ENCODE measurements at places on chromosomes 5 and 9. TPM values are rescaled to one million over a fixed set of nuclear protein-coding genes. Genes with fewer than 3 reads are reported as not detected.

Gene FLT4
- total RNA-seq, result 1.7 TPM

DNA sequence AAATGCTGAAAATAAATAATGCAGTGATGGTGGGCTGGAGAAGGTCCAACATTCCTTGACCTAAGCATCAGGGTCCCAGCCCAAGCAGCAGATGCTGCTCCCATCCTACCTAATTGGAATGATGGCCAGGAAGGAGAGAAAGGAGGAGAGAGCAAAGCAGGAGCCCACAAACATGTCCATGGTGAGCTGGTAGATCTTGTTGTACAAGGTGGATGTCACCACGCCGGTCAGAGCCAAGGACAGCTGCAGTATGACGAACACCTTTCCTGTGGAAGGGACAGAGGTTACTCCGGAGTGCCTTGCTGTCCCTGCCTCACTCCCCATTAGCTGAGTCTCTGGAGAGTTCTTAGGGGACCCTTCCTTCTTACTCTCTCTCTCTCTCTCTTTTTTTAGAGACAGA lies 4.3 kb downstream of the SLC46A2 start:
- no peak overlapping the region for H3K27ac ChIP-seq
- H3K4me1 ChIP-seq, result no peaks in the 10 kb centered on the region
- H3K36me3 ChIP-seq, result no peaks in the 10 kb centered on the region
- peaks cover 13% of the 10 kb centered on the region for H3K27me3 ChIP-seq
- no peak overlapping the region for H3K4me3 ChIP-seq
- no peak for DNase-seq

Gene PAPPA
- total RNA-seq, result not detected

- no peak overlapping the region for H3K27ac ChIP-seq
- H3K4me1 ChIP-seq, result peaks cover 2% of the 10 kb centered on the region
- H3K4me3 ChIP-seq, result no peak overlapping the region
- no peak for DNase-seq
- H3K36me3 ChIP-seq, result no peaks in the 10 kb centered on the region
These were observed 118.4 kb upstream of the DAPK1 start for GRCh38 chr9:87379300-87379699.

Gene DBH
- total RNA-seq, result not detected

GRCh38 chr5:151295138-151295537 lies 8.4 kb downstream of the SLC36A3 start:
- peaks cover 15% of the 10 kb centered on the region for H3K4me1 ChIP-seq
- peaks cover 26% of the 10 kb centered on the region for H3K27me3 ChIP-seq
- no peaks in the 10 kb centered on the region for H3K36me3 ChIP-seq
- no peak for DNase-seq
- H3K4me3 ChIP-seq, result no peak overlapping the region
- H3K27ac ChIP-seq, result no peak overlapping the region

DNA sequence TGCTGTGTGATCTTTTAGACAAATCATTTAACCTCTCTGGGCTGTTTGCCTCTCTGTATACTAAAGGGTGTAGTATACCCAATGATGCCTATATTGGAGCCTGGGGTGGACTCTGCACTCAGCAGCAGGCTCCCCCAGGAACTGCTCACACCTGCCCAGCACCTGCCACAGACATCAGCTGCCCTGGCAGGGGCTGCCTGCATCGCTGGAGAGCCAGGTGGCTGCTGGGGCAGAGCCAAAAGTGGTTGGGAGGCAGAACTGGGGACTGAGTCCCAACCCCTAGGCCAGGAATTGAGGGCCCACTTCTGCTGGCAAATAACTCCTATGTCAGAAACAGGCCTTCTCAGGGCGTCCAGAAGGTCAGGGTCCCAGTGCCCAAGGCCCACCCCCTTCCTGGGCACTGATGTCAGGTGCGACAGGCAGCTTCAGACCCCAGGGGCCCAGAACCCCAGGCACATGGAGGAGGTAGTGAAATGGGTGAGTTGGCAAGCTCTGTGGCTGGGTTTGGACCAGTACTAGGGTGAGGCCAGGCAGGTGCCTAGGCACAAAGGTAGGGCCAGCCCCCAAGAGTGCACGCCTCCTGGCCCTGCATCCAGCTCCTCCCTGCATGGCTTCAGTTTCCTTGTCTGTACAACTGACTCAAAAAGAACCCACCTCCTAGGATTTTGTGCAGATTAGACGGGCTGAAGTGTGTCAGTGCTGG lies 5.8 kb downstream of the UNC5A start:
- no peak overlapping the region for H3K27ac ChIP-seq
- peak overlapping the region; percentile 32 for H3K4me3 ChIP-seq
- DNase-seq, result no peak

Gene RAB3C
- total RNA-seq, result not detected

Gene CDX1
- not detected for total RNA-seq

- no peak overlapping the region for H3K27ac ChIP-seq
- no peak for DNase-seq
- H3K27me3 ChIP-seq, result peaks cover 10% of the 10 kb centered on the region
- peaks cover 71% of the 10 kb centered on the region for H3K4me1 ChIP-seq
- no peak overlapping the region for H3K4me3 ChIP-seq
These were observed 84.7 kb upstream of the TNFSF8 start for GRCh38 chr9:115015018-115015635.

All from activated T-cell treated with anti-CD3 and anti-CD28 coated beads, Interleukin-2, amount 50 U/mL, for 72 hours (primary cell).